Activated CD4-positive, alpha-beta T cell treated with anti-CD3 and anti-CD28 coated beads for 24 hours (primary cell): ENCODE measurements at places on chromosomes 4 and X.

DNA sequence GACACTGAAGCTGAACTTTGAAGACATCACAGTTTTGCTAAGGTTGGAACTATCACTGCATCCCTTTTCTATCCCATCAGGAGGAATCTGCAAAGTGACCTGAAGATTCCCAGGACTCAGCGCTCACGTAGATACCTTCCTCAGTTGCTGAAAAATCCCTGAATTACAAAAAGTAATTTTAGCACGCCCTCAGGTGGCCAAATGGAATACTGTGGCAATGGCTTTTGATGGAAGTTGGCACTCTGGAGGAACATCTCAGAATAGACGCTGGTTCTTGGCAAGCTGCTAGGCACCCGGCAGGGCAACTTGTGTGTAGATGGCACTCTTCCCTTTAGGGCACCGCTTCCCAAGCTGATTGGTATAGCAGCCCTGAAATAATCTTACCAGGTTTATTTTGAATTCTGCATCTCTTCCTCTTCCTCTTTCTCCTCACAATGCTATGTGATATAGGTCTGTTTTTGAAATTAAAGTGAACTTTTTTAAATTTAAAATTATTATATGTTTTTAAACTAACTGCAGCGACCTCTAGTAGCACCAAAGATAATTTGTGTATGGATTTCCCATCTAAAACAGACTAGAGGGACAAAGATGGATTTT, 16.3 kb upstream of the ESX1 start:
- DNase-seq = no peak

DNA sequence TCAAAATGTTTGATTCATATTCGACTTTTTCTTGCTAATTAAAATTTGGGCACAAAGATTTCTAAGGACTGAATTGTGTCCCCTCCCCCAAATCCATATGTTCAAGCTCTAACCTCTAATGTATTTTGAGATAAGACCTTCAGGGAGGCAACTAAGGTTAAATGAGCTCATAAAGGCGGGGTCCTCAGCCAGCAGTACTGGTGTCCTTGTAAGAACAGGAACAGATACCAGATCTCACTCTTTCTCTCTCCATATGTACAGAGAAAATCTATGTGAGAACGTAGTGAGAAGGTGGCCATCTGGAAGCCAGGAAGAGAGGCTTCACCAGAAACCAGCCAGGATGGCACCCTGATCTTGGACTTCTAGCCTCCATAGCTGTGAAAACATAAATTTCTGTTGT, 116.9 kb downstream of the VEGFC start:
- no peak for DNase-seq

- DNase-seq = no peak
Measured at GRCh38 chrX:51456246-51456645, 40.1 kb downstream of the NUDT11 start.

DNA sequence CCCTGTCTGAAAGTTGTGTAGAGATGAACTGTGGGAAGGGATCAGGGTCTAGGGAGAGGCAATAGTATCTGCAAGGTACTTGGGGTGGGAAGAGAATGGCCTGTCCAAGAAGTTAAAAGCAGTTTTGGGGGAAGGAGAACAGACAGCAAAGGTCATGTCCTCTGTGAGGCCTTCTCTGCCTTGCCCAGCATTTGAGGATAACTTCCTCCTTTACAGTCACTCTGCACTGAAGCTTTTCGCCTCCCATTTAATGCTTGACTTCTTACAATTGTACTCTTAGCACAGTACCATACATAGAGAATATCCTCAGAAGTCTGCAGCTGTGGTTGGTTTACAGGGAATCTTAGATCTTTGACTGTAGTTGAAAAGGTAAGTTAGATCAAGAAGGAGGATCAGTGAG, 121.8 kb upstream of the AP1S2 start:
- DNase-seq = no peak

DNA sequence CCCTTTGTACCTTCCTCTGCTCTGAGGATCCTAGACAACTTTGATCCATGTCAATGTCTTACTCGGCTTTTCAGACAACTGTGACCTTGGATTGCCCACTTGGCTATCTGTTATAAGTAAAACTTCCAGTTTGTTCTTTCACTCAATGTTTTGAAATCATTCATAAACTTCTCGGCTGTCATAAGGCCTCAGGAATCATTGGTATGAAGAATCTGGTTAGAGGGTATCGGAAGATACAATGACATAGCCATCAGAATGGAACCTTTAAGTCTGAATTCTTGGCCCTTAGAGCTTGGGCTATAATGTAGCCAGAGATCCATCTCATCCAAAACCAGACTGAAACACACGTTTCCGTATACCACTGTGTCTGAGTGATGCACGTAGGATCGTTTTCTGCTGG, 59.0 kb upstream of the WDR1 start:
- no peak for DNase-seq

GRCh38 chrX:53188763-53189162, 36.2 kb downstream of the KDM5C start:
- peak; percentile 5 for DNase-seq

GRCh38 chrX:124435616-124436015, 89.3 kb downstream of the SH2D1A start:
- no peak for DNase-seq

- DNase-seq = no peak
Measured at GRCh38 chr4:40321574-40322275, 13.4 kb upstream of the CHRNA9 start.

GRCh38 chr4:99852199-99852749, 35.6 kb downstream of the DAPP1 start:
- no peak for DNase-seq

DNA sequence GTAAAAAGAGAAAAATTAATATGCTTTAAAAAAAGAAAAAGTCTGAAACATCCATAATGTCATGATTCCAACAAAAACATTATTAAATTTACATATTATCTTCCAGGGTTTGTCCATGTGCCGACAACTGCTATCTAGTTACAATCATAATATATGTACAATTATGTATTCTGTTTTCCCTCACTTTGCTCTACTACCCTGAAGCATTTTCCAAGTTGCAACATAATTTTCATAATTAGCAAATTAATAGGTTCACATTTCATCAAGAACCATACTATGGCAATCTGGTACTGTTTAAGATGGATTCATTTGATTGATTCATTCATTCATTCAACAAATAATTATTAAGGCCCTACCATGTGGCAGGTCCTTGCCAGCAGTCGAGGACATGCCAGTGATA, 128.9 kb upstream of the LEF1 start:
- DNase-seq = no peak

GRCh38 chr4:147547314-147548056, 66.6 kb downstream of the EDNRA start:
- no peak for DNase-seq

- DNase-seq = no peak
Measured at GRCh38 chr4:77197831-77198230, 40.8 kb downstream of the CCNG2 start.

GRCh38 chr4:101853691-101854090, 63.2 kb downstream of the BANK1 start:
- no peak for DNase-seq

DNA sequence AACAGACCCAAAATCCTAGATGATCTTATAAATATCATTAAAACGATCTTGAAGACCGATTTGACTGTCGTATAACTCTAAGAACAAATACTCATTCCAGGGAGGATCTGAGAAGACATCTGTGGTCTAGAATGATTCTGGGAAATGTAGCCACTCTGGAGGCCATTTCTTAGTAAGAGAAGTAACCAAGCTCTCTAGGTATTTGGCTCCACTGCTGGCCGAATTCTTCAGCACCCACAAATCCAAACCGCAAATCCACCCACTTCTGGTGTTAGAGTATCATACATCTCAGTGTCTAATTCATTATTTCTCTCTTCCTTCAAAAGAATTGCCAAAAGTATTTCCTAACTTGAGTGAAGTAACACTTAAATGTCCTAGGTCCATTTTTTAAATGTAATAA, 23.9 kb downstream of the KLHL5 start:
- no peak for DNase-seq

DNA sequence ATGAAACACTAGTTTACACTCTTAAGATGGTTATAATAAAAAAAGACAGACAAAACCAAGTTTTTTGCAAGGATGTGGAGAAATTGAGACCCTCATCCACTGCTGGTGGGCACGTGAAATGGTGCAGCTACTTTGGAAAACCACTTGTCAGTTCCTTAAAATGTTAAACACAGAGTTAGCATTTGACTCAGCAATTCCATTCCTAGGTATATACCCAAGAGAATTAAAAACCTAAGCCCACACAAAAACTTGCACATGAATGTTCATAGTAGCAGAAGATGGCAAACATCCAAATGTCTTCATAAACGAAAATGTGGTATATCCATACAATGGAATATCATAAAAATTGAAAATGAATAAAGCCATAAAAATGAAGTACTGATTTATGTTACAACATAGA, 75.4 kb downstream of the ZNF827 start:
- no peak for DNase-seq

- DNase-seq = no peak
Measured at GRCh38 chrX:56765811-56766553, 36.9 kb downstream of the NBDY start.

GRCh38 chr4:1770791-1771231, 22.3 kb upstream of the FGFR3 start:
- no peak for DNase-seq

GRCh38 chr4:163966612-163967011, 472.1 kb downstream of the TMA16 start:
- no peak for DNase-seq

DNA sequence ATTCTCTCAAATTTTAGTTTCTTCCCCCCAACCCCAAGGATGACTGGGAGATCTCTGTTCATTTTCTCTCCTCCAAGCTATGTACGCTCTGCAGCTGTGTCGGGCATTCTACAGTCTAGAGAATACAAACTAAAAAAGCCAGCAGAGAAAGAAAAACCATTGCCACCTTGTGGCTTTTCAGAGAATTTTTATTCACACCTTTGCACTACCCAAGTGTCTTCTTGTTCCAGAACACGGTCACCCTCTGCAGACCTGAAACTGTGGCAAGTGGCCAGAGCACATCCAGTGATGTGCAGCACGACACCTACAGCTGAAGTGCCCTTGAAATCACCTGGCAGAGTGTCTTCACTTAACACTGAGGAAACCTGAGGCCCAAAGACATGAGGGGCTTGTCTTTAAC, 68.6 kb downstream of the CHST7 start:
- no peak for DNase-seq

DNA sequence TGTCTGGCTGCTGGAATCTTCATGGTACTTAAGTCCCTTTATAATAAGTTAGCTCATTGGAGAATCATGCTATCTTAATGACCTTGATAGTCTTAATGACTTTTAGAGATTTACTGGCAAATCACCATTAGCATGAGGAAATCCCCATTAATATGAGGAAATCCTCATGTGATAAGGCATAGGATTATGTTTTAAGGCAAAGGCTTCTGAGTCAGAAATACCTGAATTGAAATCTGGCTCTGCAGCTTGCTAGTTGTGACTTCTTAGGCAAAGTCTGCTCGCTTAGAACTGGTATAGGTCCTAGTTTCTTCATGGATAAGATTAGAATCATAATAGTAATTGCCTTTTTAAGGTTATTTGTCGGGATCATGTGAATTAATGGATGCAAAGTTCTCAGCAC, 190.2 kb upstream of the BANK1 start:
- DNase-seq = no peak

DNA sequence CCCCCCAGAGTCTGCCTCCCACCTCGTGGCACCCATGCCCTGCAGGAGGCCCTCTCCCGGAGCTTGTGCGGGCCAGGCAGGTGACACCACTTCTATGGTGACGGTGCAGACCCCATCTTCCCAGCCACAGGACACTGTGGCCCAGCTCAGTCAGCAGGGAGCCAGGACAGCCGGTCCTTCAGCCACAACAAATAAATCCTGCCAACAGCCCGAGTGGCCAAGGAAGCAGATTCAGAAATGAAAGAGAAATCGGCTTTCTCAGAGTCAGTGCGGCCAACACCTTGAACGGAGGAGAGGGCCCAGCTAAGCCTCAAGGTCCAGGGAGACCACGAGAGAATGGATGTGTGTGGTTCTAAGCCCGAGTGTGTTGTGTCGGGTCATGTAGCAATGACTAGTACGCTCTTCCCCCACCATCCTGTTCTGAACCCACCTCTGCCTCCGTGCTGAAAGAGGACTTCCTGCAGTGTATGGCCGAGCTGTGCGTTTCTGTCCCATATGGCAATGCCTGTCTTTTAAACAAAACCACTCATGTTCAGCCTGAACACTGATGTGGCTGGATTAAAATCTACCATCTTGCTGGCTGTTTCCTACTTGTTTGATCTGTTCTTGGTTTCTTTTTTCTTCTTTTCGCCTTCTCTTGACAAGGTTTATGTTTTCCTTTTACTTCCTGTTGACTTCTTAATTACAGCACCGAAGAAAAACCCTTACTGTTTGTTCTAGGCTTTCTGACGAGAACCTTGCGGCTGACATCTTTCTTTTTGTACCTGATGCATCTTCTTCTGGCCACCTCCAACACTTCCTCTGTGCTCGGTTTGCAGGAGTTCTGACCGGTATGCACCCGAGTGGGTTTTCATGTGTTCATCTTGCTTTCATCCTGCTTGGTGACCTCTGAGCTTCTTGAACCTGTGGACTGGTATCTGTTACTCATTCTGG, 53.1 kb downstream of the GAK start:
- DNase-seq = no peak

- DNase-seq = no peak
Measured at GRCh38 chr4:11152684-11153083, 276.0 kb downstream of the HS3ST1 start.

DNA sequence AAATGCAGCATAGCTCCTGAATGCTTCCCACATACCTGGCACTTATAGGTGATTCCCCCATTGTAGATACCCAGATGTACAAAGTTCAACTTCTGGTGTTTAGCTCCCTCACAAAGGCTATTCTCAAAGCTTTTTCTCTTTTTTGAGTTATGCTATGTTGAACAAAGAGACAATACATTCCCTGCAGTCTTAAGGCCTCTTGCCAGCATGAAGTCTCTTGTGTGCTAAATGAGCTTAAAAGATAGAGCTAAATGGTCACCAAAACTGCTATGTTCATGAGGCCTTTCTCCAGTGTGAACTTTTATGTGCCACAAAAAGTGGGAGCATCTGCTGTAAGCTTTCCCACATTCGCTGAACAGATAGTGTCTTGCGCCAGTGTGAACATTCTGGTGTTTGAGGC, 111.2 kb upstream of the TMEM47 start:
- DNase-seq = no peak

GRCh38 chr4:170025523-170026252, 507 bp downstream of the MFAP3L start:
- no peak for DNase-seq

- DNase-seq = no peak
Measured at GRCh38 chr4:116598980-116599789, 486.2 kb downstream of the TRAM1L1 start.

- peak; percentile 6 for DNase-seq
Measured at GRCh38 chrX:7083468-7084396, 63.8 kb upstream of the STS start.

- no peak for DNase-seq
Measured at GRCh38 chr4:38123555-38123954, 163.4 kb downstream of the PTTG2 start.
